ENCODE measurements at places on chromosomes 12 and 14.
A peak's percentile ranks its signal among the peaks of the same experiment; 100 is the strongest.

DNA sequence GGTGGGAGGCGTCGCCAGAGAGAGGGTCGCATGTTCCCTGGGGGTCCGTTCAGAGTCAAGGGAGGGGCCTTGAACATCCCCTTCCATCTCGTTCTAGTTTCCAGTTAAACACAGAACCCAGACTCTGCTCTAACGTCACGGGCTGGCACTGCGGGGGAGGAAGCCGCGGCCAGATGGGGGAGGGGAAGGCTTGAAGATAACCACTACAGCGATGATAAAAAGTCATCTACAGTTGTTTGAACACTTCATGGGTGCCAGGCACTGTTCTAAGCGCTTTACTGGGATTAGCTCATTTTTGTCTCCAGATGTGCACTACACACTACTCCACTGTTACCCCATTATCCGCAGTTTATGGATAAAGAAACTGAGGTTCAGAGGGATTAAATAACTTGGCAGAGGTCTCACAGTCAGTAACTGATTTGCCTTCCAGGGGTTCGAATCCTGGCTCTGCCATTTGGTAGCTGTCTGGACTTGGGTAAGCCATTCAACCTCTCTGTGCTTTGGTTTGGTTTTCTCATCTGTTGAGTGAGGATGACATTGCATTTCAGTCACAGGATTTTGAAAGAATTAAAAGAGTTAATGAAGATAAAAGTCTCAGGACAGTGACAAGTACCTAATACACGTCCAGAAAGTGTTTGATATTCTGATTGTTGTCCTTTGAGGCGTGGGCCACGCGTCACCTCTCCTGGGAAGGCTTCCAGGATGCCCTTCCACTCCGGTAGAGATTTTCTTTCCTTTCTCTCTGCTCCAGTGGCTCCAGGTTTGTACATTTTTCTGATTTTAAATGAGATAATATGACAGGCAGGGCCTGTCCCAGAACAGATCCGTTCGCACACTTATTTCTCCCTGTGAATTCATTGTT, 798 bp upstream of the RASAL1 start:
- DNase-seq = no peak

- peak; percentile 81 for DNase-seq
These were observed 19.7 kb upstream of the PLEKHD1 start for GRCh38 chr14:69464829-69465228.

DNA sequence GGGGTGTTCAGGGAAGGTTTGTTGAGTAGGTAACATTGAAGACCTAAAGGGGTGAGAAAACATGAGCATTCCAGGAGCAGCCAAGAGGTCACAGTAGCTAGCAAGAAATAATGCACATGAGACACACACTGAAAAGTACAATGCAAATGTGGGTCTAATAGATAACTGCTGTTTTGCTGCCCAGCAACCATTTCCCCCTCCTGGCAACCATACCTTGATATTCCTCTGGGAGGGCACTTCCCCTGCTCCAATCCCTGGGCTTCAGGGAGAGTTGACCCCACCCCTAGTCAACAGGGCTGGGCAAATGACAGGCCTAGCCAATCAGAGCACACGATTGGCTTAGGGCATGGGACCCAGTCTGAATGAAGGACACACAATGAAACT, 8.5 kb upstream of the ACTN1 start:
- no peak for DNase-seq

GRCh38 chr12:34299802-34300193, 277.5 kb downstream of the ALG10 start:
- no peak for DNase-seq

DNA sequence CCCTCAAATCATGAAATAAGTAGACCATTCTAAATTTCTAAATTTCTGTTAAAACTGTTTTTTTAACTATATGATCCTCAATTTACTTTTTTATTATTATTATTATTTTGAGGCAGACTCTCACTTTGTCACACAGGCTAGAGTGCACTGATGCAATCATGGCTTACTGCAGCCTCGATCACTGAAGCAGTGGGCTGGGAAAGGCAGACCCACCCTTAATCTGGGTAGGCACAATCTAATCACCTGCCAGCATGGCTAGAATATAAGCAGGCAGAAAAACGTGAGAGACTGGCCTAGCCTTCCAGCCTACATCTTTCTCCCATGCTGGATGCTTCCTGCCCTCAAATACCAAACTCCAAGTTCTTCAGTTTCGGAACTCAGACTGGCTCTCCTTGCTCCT, 2.3 kb downstream of the ERO1A start:
- DNase-seq = no peak
